GM12878 (cell line): ENCODE measurements at places on chromosomes 6 and 20. TPM values are rescaled to one million over a fixed set of nuclear protein-coding genes. Genes with fewer than 3 reads are reported as not detected.

- DNase-seq: no peak
- peaks cover 27% of the 10 kb centered on the region for H3K36me3 ChIP-seq
- H3K4me3 ChIP-seq: peak overlapping the region; percentile 93
- H3K4me1 ChIP-seq: peaks cover 21% of the 10 kb centered on the region
These were observed 2.8 kb downstream of the HMGA1 start for GRCh38 chr6:34239500-34239825.

ABCC10 gene
- 13.2 and 18.2 TPM in 2 replicates for total RNA-seq

ACOT8 gene
- 24.9 and 27.3 TPM in 2 replicates for total RNA-seq

- H3K27me3 ChIP-seq: no peaks in the 10 kb centered on the region
- no peaks in the 10 kb centered on the region for H3K36me3 ChIP-seq
- no peak overlapping the region for H3K27ac ChIP-seq
- no peak for DNase-seq
- H3K4me1 ChIP-seq: peaks cover 7% of the 10 kb centered on the region; the same call in 1 of the 2 replicates
- H3K4me3 ChIP-seq: no peak overlapping the region
These were observed 163.6 kb downstream of the NRN1 start for GRCh38 chr6:5843078-5843477.

- H3K27me3 ChIP-seq: no peaks in the 10 kb centered on the region
- no peak overlapping the region for H3K27ac ChIP-seq
- no peak for DNase-seq
These were observed 5.5 kb downstream of the CDH4 start for GRCh38 chr20:61257611-61258010.

DNA sequence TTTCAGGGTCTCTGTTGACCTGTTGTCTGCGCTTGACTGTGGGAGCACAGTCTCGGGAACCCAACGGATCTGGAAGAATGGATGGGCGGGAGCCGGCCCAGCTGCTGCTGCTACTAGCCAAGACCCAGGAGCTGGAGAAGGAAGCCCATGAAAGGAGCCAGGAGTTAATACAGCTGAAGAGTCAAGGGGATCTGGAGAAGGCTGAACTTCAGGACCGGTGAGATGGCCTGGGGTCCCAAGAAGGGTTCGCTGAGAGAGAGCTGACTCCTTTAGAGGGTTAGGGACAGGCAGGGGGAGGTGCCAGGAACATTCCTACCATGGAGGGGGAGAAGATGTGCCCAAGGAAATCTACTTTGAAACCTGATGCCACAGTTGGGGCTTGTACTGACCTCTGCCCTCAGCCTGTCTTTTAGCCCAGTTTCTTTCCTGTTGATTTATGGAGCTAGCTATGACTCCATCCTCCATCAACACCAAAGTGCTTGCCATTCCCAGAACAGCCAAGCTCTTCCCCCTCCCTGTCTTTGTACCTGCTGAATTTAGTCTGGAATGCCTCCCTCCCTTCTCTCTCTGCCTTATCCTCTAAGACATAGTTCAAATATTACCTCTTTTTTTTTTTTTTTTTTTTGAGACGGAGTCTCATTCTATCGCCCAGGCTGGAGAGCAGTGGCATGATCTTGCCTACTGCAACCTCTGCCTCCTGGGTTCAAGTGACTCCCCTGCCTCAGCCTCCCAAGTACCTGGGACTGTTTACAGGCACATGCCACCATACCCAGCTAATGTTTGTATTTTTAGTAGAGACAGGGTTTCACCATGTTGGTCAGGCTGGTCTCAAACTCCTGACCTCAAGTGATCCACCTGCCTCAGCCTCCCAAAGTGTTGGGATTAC is 12.2 kb downstream of the CEP250 start:
- no peaks in the 10 kb centered on the region for H3K27me3 ChIP-seq
- no peak for DNase-seq
- peaks cover 3% of the 10 kb centered on the region; the same call in 1 of the 2 replicates for H3K36me3 ChIP-seq
- H3K4me3 ChIP-seq: no peak overlapping the region

- no peaks in the 10 kb centered on the region for H3K36me3 ChIP-seq
- H3K27ac ChIP-seq: no peak overlapping the region
- no peaks in the 10 kb centered on the region for H3K4me1 ChIP-seq
- H3K4me3 ChIP-seq: no peak overlapping the region
- no peaks in the 10 kb centered on the region for H3K27me3 ChIP-seq
These were observed 182.0 kb downstream of the DOK5 start for GRCh38 chr20:54657268-54657826.

GRCh38 chr6:64233746-64234145 is 598.1 kb downstream of the PHF3 start:
- H3K27me3 ChIP-seq: no peaks in the 10 kb centered on the region
- H3K36me3 ChIP-seq: no peaks in the 10 kb centered on the region
- H3K4me1 ChIP-seq: no peaks in the 10 kb centered on the region
- no peak overlapping the region for H3K27ac ChIP-seq

NUDT3 gene
- total RNA-seq: 27.8 and 28.5 TPM in 2 replicates

SIGLEC1 gene
- 0.05 TPM in 1 of 2 replicates, not detected in the other for total RNA-seq

- DNase-seq: no peak
- no peaks in the 10 kb centered on the region for H3K36me3 ChIP-seq
- H3K27ac ChIP-seq: no peak overlapping the region
- 0 out of 2 replicates have a peak, but pooled peaks cover 3% of the 10 kb centered on the region for H3K4me1 ChIP-seq
- no peaks in the 10 kb centered on the region; the same call in none of the 2 replicates for H3K27me3 ChIP-seq
These were observed 91.5 kb upstream of the BHLHE23 start for GRCh38 chr20:63098195-63098810.
